ENCODE measurements at places on chromosomes 4 and X.

DNA sequence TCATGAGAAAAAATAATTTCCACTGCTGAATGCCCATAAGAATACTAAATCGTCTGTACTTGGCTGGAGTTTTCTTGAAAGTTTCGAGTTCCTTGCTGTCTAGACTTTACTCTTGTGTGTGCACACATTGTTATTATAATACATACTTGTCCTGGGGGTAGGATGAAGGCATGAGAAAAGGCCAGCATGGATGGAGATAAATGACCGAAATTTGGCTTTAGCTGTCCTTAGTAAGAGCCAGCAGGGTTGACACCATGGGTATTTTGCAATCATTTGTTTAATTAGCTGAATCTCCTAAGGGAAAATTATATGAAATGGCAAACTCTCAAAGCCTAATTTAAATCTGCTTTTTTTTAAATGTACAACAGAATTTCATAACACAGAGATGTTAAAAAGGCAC is 641.6 kb downstream of the ADGRL3 start:
- DNase-seq: no peak

DNA sequence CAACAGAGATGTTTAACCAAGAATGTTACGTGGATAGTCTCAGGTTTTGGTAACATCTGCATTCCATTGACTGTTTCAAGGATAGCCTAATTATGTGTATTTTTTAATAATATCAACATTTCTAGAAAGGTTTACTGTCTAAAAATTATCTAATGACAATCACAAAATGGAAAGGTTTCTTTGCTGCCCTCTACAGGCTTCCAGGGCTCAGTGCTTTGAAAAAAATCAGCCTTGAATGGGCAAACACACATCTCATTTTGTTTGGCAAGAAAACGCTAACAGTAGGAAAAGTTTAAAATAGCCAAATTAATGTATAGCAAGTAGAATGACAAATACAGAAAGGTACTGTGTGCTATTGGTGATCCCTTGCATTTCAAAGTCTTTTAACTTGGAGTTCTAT is 223.4 kb upstream of the PRPS2 start:
- DNase-seq: peak; percentile 18

DNA sequence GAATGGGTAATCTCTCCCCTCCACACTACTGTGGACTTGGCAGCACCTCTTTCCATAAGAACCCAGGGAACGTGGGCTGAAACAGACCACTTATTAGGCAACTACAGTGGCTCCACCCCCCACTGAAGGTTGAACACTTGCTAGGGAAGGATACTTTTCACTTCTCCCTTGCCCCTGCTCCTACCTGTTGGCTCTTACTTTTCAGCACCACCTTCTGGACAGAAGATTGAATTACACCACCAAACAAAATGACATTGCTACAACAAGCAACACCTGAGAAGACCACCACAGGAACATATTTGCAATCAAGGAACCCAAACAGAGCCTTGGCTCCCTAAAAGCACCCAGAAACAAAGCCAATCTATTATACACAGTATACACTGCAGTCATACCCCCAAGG is 132.1 kb upstream of the CXCL13 start:
- DNase-seq: peak; percentile 13

DNA sequence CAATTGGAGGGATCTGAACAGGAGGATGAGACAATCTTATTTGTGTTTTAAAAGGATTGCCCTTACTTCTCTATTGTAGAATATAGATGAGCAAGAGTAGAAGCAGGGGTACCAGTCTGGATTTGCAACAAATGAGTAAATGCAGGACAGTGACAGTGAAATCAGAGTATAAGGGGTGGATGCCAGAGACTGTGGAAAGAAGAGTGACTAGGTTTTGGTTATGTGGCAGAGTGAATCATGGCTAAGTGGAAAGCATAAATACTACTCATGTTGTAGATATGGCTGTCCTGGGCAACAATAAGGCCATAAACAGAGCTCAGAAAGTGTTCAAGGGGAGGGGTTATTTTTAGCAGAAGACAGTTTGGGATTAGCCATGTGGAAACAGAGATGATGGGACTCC is 6.0 kb upstream of the VSIG4 start:
- DNase-seq: peak; percentile 60

DNA sequence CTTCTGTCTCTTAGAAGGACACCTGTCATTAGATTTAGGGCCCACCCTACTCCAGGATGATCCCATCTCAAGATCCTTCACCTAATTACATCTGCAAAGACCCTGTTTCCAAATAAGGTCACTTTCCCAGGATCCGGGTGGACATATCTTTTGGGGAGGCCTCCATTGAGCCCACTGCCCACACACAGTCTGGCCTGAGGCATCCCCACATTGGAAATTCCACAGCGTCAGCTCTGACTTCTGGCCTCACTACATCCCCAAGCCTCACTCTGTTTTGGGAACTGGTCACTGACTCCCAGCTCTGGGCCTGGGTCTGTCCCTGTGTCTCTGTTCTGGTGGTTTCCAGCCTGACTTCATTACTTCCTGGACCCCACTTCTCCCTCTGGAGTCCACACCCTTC is 285.5 kb downstream of the CRLF2 start:
- DNase-seq: no peak

DNA sequence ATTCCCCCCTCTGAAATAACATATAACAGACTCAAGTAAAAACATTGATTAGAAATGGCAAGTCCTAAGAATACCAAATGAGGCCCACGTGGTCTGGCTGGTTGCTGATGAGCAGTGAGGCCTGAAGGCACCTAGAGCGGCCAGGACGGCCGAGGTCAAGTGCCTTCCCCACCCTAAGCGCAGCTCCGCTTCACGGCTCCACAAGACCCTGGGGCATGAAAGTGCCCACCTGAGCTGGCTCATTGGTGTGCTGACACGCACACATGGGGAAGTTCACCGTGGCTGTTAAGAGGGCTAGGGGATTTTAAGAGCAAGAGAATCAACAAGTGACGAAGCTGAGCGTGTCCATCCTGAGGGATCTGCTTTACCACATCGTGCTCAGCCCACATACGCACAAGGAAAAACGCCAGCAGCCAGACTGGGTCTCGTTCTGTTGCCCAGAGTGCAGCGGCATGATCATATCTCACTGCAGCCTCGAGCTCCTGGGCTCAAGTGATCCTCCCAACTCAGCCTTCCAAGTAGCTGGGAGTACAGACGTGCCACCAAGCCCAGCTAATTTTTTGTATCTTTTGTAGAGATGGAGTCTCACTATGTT is 22.4 kb downstream of the DCTD start:
- DNase-seq: no peak

DNA sequence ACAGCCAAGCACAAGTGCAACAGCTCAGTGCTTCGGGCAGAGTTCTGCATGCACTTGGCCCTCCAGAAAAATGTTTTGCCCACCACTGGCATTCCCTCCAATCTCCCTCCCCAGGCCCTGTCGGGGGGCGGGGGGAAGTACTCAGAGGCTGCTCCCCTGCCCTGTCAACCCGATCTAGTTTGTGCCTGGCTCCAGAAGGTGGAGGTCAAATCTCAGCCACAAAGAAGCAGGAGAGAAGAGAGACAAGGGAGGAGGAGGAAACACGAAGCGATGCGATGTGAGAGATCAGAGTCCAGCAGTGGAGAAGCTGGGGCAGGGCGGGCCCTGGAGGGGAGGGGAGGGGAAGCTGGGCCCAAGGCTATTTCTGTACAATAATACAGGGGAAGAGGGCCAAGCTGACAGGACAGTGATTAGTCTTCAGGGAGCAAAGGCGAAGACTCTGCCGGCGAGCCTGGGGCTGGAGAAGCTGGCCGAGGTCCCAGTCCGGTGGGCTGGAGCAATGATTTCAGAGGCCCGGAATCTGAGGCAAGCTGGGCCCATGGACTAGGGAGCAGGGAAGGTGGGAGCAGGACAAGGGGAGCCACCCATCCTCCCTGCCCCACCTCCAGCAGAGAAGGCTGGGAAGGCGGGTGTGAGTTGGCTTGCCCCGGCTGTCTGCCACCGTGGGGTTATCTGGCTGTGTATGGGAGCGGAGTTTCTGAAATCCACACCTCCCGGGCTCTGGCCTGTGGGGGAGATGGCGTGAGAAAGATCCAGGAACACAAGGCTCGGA is 167.1 kb downstream of the EFNB1 start:
- DNase-seq: no peak

DNA sequence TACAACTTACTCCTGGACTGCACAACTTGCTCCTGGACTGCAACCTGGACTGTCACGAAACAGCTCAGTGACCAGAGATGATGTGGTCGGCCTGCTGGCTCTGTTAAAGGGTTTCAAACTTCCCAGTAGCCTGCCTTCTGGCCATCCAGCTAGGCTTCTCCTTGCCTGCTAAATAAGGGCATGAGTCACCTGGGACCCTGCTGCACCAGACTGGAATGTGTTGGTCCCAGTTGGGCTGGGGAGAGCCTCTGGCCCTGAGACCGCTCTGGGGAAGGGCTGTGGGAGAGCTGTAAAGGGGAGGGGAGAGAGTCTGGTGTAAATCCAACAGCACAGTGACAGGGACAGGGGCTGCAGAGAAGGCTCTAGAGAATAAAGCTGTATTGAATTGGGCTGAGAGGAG is 165.8 kb downstream of the VSIG4 start:
- no peak for DNase-seq

DNA sequence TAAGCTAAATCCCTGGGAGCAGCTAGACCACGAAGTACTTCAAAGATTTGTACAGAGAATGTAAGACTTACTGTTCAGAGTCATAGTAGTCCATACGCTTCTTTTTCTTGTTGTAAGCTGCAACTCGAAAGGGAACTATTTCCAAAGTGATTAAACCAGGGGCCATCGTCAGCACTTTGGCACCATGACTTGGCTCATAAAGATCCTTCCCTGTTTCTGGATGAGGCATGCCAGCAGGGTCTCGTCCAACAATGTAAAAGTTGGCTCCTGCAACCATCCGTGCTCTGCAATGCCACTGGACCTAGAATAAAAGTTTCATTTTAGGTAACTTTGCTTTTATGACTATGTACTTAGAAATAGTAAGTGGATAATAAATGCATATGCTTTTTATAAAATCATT is 88.5 kb downstream of the PAPSS1 start:
- no peak for DNase-seq

GRCh38 chr4:169940460-169940859 is 85.7 kb downstream of the MFAP3L start:
- no peak for DNase-seq

DNA sequence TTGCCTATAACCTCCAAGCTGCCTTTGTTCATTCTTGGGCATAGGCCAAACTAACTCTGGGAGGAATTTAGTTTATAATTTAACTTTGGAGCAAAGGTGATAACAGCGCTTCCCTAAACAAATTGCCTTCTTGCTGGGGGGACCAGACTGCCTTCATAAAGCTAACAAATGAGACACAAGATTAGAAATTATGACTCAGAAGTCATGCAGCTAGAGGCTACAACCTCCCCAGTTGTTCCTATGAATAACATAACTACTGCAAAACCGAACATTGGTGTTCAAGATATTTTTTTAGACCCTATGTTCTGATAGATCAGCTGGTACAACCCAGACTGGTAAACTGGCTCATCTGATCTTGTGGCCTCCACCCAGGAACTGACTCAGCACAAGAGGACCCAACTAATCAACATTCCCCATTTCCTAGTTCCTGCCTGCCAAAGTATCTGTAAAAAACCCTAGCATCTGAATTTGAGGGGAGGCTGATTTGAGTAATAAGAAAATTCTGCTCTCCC is 22.0 kb upstream of the TMPRSS11B start:
- no peak for DNase-seq

GRCh38 chr4:75895744-75896314 is 6.4 kb downstream of the PPEF2 start:
- peak; percentile 33 for DNase-seq

GRCh38 chrX:149631234-149632165 is at the start of gene TMEM185A:
TSS of gene TMEM185A (minus strand) at chrX:149631792. CDS start at chrX:149631580, 212 bp downstream.
- DNase-seq: peak; percentile 73

- no peak for DNase-seq
These were observed 48.3 kb downstream of the DMP1 start for GRCh38 chr4:87698394-87698793.

- DNase-seq: no peak
These were observed 4.5 kb upstream of the MYOZ2 start for GRCh38 chr4:119131164-119131563.

DNA sequence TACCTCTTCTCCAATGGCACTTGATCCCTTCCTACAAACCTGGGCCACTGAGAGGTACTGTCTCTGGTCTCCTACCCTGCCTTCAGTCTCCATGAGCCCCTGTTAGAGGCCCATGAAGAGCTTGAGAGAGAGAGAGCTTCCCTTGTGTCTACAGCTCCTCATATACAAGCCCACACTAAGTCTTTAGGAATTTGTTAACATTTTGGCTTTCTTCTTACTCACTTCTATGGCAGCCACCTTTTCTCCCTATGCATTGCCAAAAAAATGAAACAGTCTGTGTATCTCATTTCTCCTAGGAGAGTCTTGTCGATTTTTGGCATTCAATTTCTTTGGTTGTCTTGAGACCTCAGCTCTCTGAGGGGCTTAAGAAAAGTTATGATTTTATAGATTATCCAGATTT is 90.9 kb upstream of the LNX1 start:
- no peak for DNase-seq

- DNase-seq: no peak
These were observed 4.6 kb upstream of the LUZP4 start for GRCh38 chrX:115284877-115285276.
